ENCODE measurements at places on chromosomes 7 and 10.

GRCh38 chr7:126411032-126411820, 841.5 kb downstream of the GRM8 start:
- DNase-seq = no peak

GRCh38 chr7:31043051-31043471, 9.0 kb upstream of the ADCYAP1R1 start:
- DNase-seq = no peak

DNA sequence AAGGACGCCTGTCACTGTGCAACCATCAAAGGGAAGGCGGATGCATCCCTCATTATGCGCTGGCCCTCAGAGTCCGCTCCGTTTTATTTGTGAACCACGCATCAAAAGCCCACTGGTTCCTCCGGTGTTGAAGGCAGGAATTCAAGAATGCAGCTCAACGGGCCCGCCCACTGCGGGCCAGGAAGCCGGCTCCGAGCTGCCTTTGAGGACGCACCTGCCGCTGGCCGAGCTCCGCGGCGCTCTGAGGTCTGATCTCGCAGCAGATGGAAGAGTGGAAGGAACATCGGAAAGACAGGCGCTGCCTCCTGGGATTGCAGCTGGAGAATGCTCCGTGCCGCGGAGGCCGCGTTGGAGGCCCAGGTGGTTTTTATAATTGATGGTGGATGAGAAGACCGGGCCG, 56.9 kb upstream of the ADGRA1 start:
- DNase-seq = no peak

DNA sequence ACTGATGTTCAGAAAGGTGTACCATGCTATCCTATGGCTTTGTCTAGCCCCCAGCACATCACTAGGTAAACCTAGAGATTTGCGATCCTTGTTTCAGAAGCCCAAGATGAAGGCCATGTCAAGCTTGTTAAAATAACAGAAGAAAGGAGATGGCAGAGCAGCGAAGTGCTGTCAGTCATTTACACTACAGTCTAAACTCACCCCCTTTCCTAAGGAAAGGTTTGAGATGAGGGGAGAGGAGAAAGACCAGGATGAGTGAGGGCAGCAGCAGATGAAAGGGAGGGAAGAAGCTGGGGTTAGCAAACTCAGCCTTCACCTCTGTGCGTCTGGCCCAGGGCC, 74.8 kb downstream of the PROSER2 start:
- DNase-seq = no peak

DNA sequence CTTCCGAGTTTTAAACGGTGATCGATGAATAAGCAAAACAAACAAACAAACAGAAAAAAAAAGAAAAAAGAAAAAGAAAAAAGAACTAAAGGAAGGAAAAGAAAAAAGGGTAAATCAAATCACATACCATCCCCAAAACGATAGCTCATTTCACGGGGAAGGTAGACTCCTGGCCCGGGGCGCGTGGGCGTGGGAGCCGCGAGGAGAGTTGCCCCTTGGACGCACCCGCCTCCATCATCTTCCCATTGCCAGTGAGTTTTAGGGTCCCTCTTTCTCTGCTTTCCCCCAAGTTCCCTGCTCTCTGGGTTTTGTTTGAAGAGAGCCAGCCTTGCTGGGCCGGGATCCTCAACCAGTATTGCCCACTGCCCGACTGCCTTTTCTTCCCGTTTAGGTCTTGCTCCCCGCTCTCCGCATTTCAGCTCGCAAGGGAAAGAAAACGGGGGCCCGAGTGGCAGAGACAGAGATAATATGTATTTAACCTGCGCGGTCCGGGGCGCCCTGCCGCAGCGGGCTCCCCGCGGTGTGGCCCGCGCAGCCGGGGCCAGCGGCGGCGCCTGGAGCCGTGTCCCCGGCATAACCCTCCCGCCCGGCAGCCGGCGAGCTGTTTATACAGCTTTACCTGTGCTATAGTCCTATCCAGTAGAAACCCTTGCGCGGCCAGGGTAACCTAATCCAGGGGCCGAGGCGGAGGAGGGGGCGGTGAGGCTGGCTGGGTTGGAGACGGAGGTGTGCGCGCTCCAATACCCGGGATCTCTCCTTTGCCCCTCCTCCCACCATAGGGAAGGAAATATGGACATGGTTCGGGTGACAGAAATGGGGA, 5.2 kb upstream of the GATA3 start:
- no peak for DNase-seq

GRCh38 chr10:98436704-98437103, 10.0 kb downstream of the HPS1 start:
- DNase-seq = no peak

- no peak for DNase-seq
Observed at GRCh38 chr10:96212911-96213310, 58.5 kb downstream of the BLNK start.

- DNase-seq = no peak
Observed at GRCh38 chr10:22712956-22713852, 1.2 kb downstream of the PIP4K2A start.

- DNase-seq = no peak
Observed at GRCh38 chr7:101898106-101898505, 80.7 kb downstream of the CUX1 start.

- no peak for DNase-seq
Observed at GRCh38 chr10:133336577-133337369, at the start of gene CALY. Gene CALY (minus strand): TSS chr10:133336896. CDS start chr10:133328989, 7,907 bp downstream.

GRCh38 chr7:3207387-3207902, 93.6 kb upstream of the SDK1 start:
- DNase-seq = no peak

DNA sequence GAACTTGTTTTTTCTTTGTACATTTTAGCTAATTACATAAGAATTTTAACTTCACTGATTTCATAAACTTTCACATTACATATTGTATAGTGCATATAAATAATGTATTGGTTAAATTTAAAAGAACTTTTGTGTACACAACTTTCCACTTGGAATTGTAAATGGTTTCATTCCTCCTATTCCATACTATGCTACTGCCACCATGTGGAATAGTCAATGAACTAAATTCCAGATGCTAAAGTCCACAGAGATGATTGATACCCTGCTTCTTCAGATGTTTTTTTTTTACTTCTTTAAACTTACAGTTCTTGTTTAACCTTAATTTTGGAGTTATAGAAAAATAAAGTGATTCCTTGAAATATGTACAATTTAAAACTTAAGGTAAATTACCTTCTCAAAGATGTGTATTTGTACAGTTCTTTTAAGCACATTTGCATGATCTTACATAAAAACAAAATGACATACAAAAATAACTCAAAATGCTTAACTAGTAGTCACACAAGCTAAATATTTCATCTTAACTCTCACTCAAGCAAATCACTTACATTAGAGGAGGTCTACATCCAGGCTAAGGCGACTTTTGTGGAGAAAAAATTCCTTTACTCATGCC, 247.6 kb upstream of the HGF start:
- peak; percentile 78 for DNase-seq

- DNase-seq = peak; percentile 67
Observed at GRCh38 chr7:117750612-117751563, 122.4 kb downstream of the CTTNBP2 start.

DNA sequence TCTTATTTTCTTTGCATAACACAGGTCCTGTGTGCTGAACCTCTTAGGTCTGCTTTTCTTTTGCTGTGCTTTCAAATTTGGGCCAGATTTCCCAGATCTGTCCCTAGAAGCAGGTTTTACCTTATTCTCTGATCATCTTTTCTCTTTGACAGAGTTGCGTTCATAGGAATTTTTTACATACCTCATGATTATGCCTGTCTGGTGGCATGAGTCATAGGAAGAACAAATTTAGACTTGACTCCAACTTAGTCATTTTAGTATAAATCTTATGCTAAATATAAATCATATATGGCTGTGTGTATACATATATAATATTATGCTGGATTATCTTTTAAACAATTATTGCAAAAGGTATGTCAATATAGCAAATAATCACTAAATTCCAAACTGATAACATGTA, 1038.9 kb downstream of the GRM8 start:
- DNase-seq = no peak

DNA sequence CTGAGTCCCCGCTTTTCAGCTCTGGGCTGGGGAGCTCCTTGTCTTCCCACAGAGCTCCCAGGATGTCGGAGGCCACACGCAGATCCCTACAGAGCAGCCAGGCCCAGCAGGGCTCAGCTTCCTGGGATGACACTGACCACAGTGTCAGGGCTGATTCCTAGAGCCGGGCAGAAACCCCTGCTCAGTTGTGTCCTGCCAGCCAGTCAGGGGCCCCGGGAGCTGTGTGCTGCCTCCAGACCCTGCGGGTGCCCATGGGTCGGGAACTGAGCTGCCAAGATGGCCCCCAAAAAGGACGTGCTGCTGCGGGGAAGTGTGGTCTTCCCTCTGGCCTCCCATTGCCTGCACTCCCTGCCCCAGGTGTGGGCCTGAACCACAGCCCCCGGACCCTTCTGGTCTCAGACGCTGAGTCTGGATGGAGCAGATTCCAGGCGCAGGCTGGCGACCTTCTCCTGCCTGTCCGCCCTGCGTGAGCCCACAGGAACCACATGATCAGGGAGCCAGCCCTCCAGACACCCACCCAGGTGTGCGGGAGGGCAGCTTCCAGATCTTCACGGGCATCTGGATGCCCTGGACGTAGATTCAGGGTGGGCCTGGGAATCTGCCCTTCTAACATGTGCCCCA, 217.4 kb downstream of the MAD1L1 start:
- no peak for DNase-seq

Data from fibroblast of the aortic adventitia (primary cell).